ENCODE measurements at places on chromosomes 13 and 19. TPM values are rescaled to one million over a fixed set of nuclear protein-coding genes. Genes with fewer than 3 reads are reported as not detected.

The FAAP24 gene
- 14.0 TPM for total RNA-seq

The PDE4C gene
- not detected for total RNA-seq

The PDX1 gene
- total RNA-seq: 0.10 TPM

The ACP5 gene
- total RNA-seq: 0.28 TPM

The PRTN3 gene
- total RNA-seq: 0.23 TPM

The ECSIT gene
- 30.1 TPM for total RNA-seq

The ZNF665 gene
- total RNA-seq: not detected

The PEAK3 gene
- 0.08 TPM for total RNA-seq

The MUC16 gene
- total RNA-seq: 0.02 TPM

The GAMT gene
- 43.4 TPM for total RNA-seq

The NECTIN2 gene
- 79.7 TPM for total RNA-seq

The FLT1 gene
- total RNA-seq: 0.02 TPM

The ANGPTL8 gene
- total RNA-seq: not detected

The GNG8 gene
- not detected for total RNA-seq

The ACTL9 gene
- total RNA-seq: not detected

The MICU2 gene
- total RNA-seq: 17.2 TPM

The KLK2 gene
- total RNA-seq: not detected

The IGFL4 gene
- total RNA-seq: 0.52 TPM

The AKT2 gene
- 171 TPM for total RNA-seq

The SWSAP1 gene
- total RNA-seq: 1.9 TPM

The EBI3 gene
- total RNA-seq: 3.8 TPM

The RNF225 gene
- 0.19 TPM for total RNA-seq

The PBX4 gene
- 1.3 TPM for total RNA-seq

The C19orf67 gene
- not detected for total RNA-seq

The CEP89 gene
- 50.8 TPM for total RNA-seq

The SIGLEC9 gene
- not detected for total RNA-seq

The SERP2 gene
- not detected for total RNA-seq

The SHISA7 gene
- total RNA-seq: not detected

The PRR36 gene
- 0.19 TPM for total RNA-seq

The DDA1 gene
- total RNA-seq: 55.7 TPM

The RNF113B gene
- total RNA-seq: not detected

The BABAM1 gene
- 59.1 TPM for total RNA-seq

The TEKTIP1 gene
- not detected for total RNA-seq

The FFAR2 gene
- not detected for total RNA-seq

The SPRY2 gene
- 16.1 TPM for total RNA-seq

The ZNF526 gene
- 19.1 TPM for total RNA-seq

The RDH8 gene
- total RNA-seq: 0.24 TPM

The NLRP4 gene
- total RNA-seq: not detected

The LSM7 gene
- total RNA-seq: 158 TPM

The COX7A1 gene
- total RNA-seq: not detected

The CEACAM3 gene
- total RNA-seq: not detected

The CFD gene
- 27.5 TPM for total RNA-seq

The ZNF610 gene
- not detected for total RNA-seq

The ZNF492 gene
- not detected for total RNA-seq

The ZNF470 gene
- 1.1 TPM for total RNA-seq

The ZNF708 gene
- 1.6 TPM for total RNA-seq

The SGCG gene
- total RNA-seq: not detected

The VN1R4 gene
- not detected for total RNA-seq

The TBXA2R gene
- 0.79 TPM for total RNA-seq

The CRX gene
- total RNA-seq: not detected

The ISOC2 gene
- total RNA-seq: 58.4 TPM

The CEACAM21 gene
- not detected for total RNA-seq

The DNAJC15 gene
- 0.10 TPM for total RNA-seq

The DKKL1 gene
- 0.59 TPM for total RNA-seq
